ENCODE measurements at places on chromosomes 1 and 21.

DNA sequence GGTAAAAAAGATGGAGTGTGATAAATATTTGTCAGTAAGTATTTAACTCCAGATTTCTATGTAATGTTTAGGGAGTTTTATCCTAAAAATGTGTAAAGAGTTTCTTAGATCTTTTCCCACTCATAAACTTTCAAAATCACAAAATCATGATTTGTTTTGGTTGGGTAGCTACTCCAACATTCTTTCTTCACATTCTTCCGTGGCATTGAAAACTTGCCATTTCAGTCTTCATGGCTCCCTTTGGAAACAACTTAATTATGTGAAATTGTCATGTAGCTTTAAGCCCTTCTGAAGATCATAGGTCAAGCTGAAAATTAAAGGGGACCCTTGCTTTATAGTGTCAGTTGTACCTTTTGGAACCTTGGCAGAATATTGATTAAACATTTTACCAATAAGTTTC, 73.2 kb downstream of the ADGRL2 start:
- no peak for DNase-seq

GRCh38 chr21:32599091-32599490, 13.1 kb downstream of the CFAP298 start:
- no peak for DNase-seq

GRCh38 chr1:86445919-86446318, 21.9 kb downstream of the CLCA2 start:
- no peak for DNase-seq

DNA sequence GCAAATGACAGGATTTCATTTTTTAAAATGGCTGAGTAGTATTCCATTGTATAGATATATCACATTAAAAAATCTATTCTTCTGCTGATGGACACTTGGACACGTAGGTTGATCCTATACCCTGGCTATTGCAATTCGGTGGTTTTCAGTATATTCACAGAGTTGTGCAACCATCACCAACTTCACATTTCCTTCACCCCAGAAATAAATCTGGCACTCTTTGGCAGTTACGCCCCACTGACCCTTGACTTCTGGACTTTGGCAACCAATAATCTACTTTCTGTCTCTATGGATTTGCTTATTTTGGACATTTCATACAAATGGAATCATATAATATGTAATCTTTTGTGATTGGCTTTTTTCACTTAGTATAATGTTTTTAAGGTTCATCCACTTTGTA, 35.9 kb downstream of the MAP3K7CL start:
- DNase-seq, result no peak

GRCh38 chr1:101924700-101925099, 72.0 kb downstream of the OLFM3 start:
- DNase-seq, result no peak

- DNase-seq, result no peak
Measured at GRCh38 chr1:151849126-151849525, 4.4 kb downstream of the THEM5 start.

DNA sequence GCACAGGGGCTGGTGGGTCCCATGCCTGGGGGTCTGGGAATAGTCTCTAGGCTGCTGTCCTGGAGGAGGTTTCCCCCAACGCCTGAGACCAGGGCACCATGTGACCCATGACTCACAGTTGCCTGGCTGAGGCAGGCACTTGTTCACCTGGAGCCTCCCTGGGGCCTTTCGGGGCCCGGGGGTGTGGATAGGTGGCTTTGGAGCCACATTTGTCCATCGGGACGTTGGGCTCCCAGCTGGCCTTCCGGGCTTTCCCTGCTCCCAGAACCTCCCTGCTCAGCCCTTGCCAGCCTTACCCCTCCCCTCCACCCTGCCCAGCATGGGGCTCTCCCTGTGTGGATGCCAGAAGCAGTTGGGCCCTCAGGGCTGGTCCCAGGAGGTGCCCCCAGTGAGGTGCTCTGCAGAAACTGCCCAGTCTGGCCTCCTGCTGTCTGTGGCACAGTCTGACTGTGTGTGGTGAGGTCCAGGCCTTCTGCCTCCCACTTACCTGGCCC, 14.2 kb downstream of the COL6A1 start:
- DNase-seq, result peak; percentile 7

GRCh38 chr1:37484325-37485051, 10.1 kb downstream of the ZC3H12A start:
- no peak for DNase-seq

- DNase-seq, result no peak
Measured at GRCh38 chr1:72777918-72778317, 495.6 kb upstream of the NEGR1 start.

DNA sequence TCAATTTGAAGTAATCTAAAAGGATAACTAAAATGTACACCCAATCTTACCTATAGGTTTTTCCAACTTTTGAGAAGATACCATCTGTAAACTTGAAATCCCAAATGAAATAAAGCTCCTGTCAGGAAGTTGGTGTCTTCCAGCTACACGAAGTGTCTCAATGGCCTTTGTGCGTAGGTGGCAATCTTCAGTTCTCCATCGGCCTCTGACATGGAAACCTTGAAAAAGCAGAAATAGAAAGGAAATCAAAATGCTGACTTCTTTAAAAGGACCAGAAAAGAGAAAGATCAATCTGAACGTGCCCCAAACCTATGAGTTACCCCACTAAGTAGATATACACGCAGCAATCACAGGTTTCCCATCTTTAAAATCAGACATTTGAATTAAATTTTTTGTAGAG, 10.0 kb downstream of the MKNK1 start:
- DNase-seq, result no peak

DNA sequence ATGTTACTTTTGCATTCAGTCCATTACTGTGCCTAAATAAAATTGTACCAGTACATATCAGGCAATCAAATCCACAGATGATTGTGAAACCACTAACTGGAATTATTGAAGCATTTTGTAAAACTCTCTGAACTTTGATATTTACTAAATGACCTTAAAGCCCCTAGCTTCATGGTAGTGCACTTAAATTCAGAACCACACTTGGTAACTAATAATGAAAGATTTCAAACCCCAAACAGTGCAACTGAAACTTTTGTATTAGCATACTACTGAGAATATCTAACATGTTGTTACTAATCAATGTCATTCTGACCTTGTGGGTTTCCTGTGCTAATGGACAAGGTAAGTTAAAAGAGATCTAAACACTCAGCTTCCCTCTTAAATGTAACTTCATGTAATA, at the start of gene CFHR3:
CFHR3 (plus strand) TSS at position 238 of the 400 bp plus-strand sequence; CDS start at position 285, 47 bp downstream.
- DNase-seq, result no peak

- DNase-seq, result no peak
Measured at GRCh38 chr21:40602080-40602479, 244.9 kb downstream of the DSCAM start.

DNA sequence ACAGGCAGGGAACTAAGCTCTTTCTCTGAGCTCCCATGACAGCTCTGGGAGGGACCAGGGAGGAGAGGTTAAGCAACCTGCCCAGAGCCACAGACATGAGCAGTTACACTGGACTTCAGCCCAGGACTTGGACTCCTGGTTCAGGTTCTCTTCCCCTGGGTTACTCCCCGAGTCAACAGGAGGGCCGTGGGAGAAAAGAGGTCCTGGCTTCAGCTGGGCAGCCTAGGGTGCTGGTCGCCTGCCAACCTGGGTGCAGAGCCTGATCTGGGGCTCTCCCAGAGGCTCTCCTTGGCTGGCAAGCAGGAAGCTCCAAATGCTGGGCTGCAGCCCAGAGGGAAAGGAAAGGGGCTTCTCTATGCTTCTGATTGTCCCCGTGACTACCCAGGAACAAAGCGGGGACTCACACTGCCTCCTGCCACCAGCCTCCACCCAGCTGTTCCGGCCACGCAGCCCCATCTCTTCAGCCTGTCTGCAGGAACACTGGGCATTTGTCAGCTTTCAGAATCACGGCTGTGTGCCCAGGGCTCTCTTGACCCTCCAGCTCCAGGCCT, 141.8 kb downstream of the HIVEP3 start:
- DNase-seq, result no peak

DNA sequence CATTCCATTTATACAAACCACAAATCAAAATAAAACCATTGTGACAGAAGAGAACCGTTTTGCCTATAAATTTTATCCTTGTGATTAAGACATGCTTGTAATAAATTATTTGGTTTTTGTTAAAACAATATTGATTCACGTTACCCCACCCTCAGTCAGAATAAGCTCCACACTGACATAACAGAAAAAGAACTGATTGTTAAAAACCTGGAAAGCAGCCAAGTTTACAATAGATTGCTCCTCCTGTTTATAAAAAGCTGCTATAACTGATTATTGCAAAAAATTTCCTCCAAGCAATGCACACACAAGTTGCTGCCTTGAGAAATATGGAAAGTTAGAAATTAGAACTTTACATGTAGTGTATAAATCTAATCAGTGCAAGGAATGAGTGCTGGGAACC, 263.5 kb downstream of the SETD4 start:
- DNase-seq, result no peak

- DNase-seq, result peak; percentile 59
Measured at GRCh38 chr1:154955039-154955717, 721 bp downstream of the PBXIP1 start.

- no peak for DNase-seq
Measured at GRCh38 chr1:32438136-32438535, 26.7 kb upstream of the ZBTB8B start.
